ENCODE measurements at places on chromosomes 7 and 10. TPM values are rescaled to one million over a fixed set of nuclear protein-coding genes. Genes with fewer than 3 reads are reported as not detected.
A peak's percentile ranks its signal among the peaks of the same experiment; 100 is the strongest.

The ASB15 gene
- 76.8 TPM for total RNA-seq

The UNCX gene
- total RNA-seq = not detected

DNA sequence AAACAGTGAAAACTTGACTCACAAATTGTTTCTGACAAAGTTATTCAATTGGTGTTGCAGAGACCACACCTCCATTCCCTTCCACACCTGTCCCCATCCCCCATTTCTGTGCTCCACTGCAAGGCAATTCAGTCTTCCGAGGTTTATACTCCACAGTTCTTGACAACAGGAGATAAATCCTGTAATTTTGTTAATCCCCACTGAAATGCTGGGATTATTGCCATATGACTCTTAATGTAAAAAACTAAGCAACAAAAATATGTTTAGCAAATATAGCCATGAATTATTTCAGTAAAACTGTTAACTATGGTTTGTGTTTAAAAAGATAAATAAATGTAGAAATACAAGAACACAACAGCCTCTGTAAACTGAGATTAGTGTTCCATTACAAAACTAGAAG is 170.1 kb upstream of the SEMA3D start:
- H3K27ac ChIP-seq = no peak overlapping the region
- H3K36me3 ChIP-seq = no peaks in the 10 kb centered on the region
- H3K4me3 ChIP-seq = no peak overlapping the region
- H3K27me3 ChIP-seq = no peaks in the 10 kb centered on the region
- DNase-seq = no peak
- H3K4me1 ChIP-seq = no peaks in the 10 kb centered on the region

GRCh38 chr10:36766940-36767339 is 358.5 kb upstream of the ANKRD30A start:
- no peaks in the 10 kb centered on the region for H3K27me3 ChIP-seq
- H3K27ac ChIP-seq = no peak overlapping the region
- H3K4me1 ChIP-seq = no peaks in the 10 kb centered on the region
- no peaks in the 10 kb centered on the region for H3K36me3 ChIP-seq
- no peak for DNase-seq

- H3K27ac ChIP-seq = peak overlapping the region; percentile 67
- peak overlapping the region; percentile 76 for H3K4me3 ChIP-seq
- H3K4me1 ChIP-seq = peaks cover 16% of the 10 kb centered on the region
- no peaks in the 10 kb centered on the region for H3K27me3 ChIP-seq
Measured at GRCh38 chr10:43361547-43362190, 9.8 kb upstream of the FXYD4 start.

- no peak overlapping the region for H3K27ac ChIP-seq
- no peak overlapping the region for H3K4me3 ChIP-seq
- no peak for DNase-seq
- H3K4me1 ChIP-seq = no peaks in the 10 kb centered on the region
- no peaks in the 10 kb centered on the region for H3K36me3 ChIP-seq
- no peaks in the 10 kb centered on the region for H3K27me3 ChIP-seq
Measured at GRCh38 chr7:136114966-136115762, 138.0 kb upstream of the MTPN start.

DNA sequence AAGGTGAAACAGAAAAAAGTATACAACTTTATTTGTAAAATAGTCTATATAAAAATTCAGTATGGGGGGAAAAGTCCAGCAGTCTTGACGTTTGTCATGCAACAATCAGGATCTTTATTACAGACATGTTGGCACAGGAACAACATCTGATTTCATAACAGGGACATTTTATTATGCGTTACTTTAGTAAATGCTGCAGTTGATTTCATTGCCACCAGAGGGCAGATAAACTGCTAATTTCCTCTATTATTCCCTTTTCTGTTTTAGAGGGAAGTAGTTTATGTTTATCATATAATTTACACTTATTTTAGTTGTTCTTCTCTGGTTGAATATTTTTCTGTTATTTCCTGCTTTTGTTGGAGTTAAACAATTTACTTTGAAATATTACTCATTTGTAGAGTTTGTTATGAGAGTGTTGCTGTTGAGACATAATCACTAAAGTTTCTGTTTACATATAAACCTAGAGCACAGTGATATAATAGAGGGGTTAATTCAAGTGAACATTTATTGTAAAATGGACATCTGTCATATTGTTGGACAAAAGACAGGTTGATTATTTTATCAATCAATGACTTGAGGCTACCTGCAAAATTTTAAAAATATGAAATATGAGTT is 3.3 kb downstream of the PLXDC2 start:
- H3K27me3 ChIP-seq = peaks cover 24% of the 10 kb centered on the region
- H3K36me3 ChIP-seq = no peaks in the 10 kb centered on the region
- DNase-seq = no peak

- no peaks in the 10 kb centered on the region for H3K36me3 ChIP-seq
- DNase-seq = no peak
- peaks cover 35% of the 10 kb centered on the region for H3K4me1 ChIP-seq
Measured at GRCh38 chr7:29561271-29561670, 2.4 kb upstream of the PRR15 start.

DNA sequence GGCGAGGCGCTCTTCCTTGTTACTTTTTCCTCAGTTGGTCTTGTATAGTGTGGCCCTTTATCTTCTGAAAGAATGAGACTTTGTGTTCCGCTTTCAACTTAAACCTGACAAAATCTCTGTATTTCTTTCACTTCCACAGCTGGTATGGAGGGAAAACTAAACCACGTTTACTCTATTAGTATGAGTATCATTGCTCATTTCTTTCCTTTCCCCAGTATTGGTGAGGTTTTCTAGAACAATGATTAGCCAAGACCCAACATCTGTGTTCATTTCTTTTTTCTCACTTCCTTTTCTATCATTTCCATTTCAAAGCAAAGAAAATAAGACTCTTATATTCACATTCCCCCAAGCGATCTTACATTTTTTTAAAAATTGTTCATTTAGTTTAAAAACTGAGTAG is 165.3 kb downstream of the PAXIP1 start:
- H3K27ac ChIP-seq = no peak overlapping the region
- no peak for DNase-seq
- H3K27me3 ChIP-seq = peaks cover 82% of the 10 kb centered on the region
- H3K36me3 ChIP-seq = no peaks in the 10 kb centered on the region
- H3K4me3 ChIP-seq = no peak overlapping the region
- H3K4me1 ChIP-seq = peaks cover 4% of the 10 kb centered on the region

GRCh38 chr10:95435548-95436279 is 125.5 kb downstream of the SORBS1 start:
- H3K4me1 ChIP-seq = peaks cover 100% of the 10 kb centered on the region
- peak overlapping the region; percentile 18 for H3K4me3 ChIP-seq
- no peak for DNase-seq
- H3K27me3 ChIP-seq = no peaks in the 10 kb centered on the region

DNA sequence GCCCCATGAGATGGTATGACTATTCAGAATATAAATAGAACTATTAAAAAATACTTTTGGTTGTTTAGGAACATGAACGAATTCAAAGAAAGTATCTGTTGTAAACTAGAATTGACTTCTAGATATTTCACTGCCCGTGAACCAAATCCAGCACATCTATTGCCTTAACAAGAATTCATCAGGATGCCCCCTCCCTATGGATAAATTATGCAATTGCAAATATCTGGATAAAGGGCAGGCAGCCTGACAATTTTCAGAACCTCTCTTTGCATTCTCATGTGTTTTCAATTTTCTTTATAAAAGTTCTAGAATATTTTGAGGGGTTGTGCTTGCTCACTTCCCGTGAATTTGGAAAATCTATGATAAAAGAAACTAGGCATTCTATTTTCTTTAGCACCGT is 822.1 kb upstream of the SORCS1 start:
- no peaks in the 10 kb centered on the region for H3K36me3 ChIP-seq
- DNase-seq = no peak
- H3K27me3 ChIP-seq = no peaks in the 10 kb centered on the region
- no peaks in the 10 kb centered on the region for H3K4me1 ChIP-seq
- no peak overlapping the region for H3K4me3 ChIP-seq

DNA sequence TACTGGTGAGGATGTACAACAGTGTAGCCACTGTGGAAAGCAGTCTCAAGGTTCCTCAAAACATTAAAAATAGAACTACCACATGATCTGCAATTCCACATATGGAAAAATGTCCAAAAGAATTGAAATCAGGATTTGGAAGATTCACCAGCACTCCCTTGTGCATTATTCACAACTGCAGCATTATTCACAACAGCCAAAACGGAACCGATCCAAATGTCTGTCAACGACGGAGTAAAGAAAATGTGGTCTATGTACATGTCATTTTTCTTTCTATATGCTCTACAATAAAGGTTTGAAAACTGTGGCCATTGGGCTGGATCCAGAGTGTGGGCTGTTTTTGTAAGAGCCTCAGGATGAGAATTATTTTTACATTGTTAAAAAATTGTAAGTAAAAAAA is 1206.1 kb upstream of the CELF2 start:
- H3K27ac ChIP-seq = no peak overlapping the region
- no peaks in the 10 kb centered on the region for H3K36me3 ChIP-seq
- no peak for DNase-seq
- H3K4me1 ChIP-seq = no peaks in the 10 kb centered on the region
- no peak overlapping the region for H3K4me3 ChIP-seq

- no peaks in the 10 kb centered on the region for H3K4me1 ChIP-seq
- H3K36me3 ChIP-seq = no peaks in the 10 kb centered on the region
- H3K27me3 ChIP-seq = no peaks in the 10 kb centered on the region
- DNase-seq = no peak
- H3K27ac ChIP-seq = no peak overlapping the region
Measured at GRCh38 chr7:144102041-144102440, 7.3 kb upstream of the OR2A2 start.

DNA sequence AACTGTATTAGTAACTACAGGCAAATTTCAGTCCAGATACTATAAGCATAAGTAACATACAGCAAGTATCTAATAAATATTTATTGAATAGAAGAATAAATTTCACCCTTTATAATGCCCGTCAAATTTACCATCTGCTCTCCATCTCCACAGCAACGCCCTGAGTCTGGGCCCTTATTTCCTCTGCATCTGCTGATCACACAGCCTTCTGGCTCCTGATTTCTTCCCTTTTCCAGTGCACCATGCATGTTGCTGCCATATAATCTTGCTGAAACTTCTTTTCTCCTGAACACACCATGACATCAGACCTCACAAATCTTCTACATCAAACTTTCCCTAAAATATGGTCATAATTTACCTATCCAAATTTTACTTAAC is 15.4 kb downstream of the HYCC1 start:
- no peak overlapping the region for H3K4me3 ChIP-seq
- H3K27me3 ChIP-seq = no peaks in the 10 kb centered on the region
- peaks cover 47% of the 10 kb centered on the region for H3K4me1 ChIP-seq
- H3K36me3 ChIP-seq = no peaks in the 10 kb centered on the region
- no peak for DNase-seq
- no peak overlapping the region for H3K27ac ChIP-seq

- H3K27ac ChIP-seq = no peak overlapping the region
- H3K4me1 ChIP-seq = no peaks in the 10 kb centered on the region
- DNase-seq = no peak
- H3K27me3 ChIP-seq = peaks cover 23% of the 10 kb centered on the region
- no peaks in the 10 kb centered on the region for H3K36me3 ChIP-seq
- H3K4me3 ChIP-seq = no peak overlapping the region
Measured at GRCh38 chr10:133461027-133461426, 7.3 kb downstream of the SCART1 start.
